ENCODE measurements at places on chromosomes 7 and 10.

- DNase-seq, result no peak
These were observed 107.2 kb downstream of the EPC1 start for GRCh38 chr10:32239769-32240168.

GRCh38 chr7:18693406-18693805 lies 197.9 kb downstream of the HDAC9 start:
- peak; percentile 44 for DNase-seq

DNA sequence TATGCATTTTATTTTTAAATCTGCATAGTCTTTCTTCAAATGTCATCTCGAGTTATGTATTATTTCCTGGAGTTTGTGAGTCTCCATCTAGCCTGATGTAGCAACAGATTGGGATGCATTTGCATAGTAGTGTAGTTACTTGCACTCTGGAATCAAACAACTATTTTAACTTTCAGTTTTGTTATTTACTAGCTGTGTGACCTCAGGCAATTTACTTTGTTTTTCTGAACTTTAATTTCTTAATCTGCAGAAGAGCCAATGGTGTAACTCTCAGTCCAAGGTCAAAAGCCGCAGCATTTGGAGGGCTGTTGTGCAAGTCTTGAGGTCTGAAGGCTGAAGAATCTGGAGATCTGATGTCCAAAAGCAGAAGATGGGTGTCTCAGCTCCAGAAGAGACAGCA lies 175.8 kb upstream of the SORCS1 start:
- no peak for DNase-seq

- DNase-seq, result no peak
These were observed 119.0 kb downstream of the FZD1 start for GRCh38 chr7:91383053-91383904.

- no peak for DNase-seq
These were observed 43.7 kb downstream of the KCNMA1 start for GRCh38 chr10:77593771-77594470.

DNA sequence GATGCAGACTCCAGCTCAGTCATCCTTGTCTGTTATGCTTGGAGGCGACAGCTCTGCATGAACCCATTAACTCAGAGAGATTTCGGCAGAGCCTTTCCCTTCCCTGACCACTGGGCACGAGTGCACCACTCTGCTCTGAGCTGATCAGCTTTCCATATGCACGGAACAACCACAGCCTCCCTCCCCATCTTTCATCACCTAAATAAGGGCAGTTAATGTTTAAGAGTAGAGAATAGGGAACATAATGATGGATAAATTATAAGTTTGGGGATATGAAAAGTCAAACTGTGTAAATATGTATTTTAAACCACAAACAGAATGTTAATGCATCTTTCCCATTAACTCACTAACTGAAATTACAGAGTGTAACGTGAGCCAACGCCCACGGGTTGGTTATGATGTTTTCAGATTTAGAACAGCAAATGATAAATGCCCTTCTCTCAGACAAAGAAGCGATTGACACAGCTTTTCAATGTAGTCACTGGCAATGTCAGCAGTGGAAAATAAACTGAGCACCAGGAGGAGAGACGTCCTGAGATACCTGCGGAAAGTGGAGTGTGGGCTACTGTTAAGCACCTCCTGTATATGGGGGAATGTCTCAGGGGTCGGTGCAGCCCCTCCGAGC lies 658.2 kb downstream of the LRMDA start:
- peak; percentile 57 for DNase-seq

DNA sequence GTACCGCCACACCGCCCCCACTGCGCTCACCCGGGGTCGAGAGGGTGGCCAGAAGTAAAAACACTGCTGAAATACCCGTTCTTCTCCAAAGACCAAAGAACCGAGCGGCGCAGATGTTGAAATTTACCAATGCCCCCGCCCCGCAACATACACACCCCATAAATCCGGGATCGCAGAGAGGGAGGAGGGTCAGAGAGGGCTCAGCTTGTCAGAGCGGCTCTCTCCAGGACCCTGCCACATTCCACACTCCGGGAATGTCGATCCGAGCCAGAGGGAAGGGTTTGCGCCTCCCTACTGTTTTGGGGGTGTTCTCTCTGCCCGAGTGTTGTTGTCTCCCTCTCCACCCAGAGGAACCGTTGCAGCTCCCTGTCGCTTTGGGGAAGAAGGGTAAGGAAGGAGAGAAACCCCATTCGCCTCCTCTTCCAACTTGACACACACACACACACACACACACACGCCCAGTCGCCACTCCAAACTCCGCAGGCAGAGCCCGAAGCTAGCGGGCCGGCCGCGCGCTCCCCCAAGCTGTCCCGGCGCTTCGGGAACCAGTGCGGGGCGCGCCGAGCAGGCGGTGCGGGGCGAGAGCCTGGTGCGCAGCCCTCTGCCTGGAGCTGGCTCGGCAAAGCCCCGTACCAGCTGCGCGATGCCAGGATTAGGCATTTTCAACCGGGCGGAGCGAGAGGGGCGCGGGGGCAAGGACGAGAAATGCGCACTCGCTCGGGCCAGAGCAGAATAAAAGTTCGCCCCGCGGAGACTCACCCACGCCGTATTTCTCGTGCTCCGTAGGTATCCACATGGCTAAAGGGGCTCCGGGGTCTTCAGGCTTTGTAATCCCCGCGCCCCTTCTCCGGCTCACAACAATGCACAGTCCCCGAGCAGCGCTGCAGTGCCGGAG lies 609 bp downstream of the DOCK4 start:
- DNase-seq, result peak; percentile 76

DNA sequence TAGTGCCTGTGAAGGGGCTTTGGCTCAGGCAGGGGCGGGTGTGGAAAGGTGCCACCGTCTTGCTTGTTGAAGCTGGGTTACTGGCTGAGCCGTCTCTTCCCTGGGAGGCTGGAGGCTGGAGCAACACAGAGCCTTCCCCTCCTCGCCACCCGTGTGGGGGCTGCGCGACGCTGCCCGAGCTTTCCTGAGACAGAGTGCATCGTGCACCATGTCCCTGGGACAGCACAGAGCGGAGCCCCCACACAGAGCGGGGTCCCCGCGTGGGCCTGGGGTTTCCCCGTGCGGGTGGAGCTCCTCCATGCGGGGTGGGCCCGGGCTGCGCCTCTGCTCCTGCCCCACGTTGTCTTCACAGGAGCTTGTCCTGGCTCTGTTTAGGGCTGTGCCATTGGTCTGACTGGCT lies 69.9 kb downstream of the INPP5A start:
- no peak for DNase-seq

- no peak for DNase-seq
These were observed 23.0 kb upstream of the TFAM start for GRCh38 chr10:58362027-58362789.

GRCh38 chr10:76811430-76811829 lies 826.2 kb downstream of the KCNMA1 start:
- no peak for DNase-seq

- no peak for DNase-seq
These were observed 2.0 kb upstream of the SFR1 start for GRCh38 chr10:104119996-104120395.

DNA sequence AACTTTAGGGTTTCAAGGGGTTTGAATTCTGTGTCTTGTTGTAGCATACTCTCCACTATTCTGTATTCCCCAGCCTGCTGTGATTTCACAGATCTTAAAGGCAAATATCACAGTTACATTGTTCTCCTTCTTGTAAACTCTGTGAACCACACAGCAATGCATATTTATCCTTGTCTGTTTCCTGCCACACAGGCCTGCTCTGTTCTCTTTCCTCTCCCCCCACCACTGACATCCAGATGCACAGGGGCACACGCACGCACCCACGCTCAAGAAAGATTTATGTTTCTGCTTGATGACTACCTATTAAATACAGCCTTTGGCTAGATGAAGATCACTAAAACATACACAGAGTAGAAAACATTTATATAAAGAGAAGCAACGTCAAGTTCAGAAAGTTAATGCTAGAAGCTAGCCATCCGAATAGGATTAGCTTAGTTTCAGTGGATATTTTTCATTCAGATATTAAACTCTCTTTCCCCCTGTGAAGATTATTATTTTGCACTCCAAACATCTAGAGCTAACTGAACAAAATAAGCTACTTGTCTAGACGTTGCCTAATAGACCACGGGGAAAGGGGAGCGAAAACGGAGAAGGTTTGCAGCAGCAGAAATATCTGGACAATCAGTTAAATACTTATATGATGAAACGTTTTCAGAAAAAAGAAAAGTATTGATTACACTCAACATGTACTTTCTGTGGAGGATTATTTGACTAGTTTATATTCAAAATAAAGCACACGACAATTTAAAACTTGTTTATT lies 193.1 kb upstream of the SEMA3C start:
- DNase-seq, result peak; percentile 24

DNA sequence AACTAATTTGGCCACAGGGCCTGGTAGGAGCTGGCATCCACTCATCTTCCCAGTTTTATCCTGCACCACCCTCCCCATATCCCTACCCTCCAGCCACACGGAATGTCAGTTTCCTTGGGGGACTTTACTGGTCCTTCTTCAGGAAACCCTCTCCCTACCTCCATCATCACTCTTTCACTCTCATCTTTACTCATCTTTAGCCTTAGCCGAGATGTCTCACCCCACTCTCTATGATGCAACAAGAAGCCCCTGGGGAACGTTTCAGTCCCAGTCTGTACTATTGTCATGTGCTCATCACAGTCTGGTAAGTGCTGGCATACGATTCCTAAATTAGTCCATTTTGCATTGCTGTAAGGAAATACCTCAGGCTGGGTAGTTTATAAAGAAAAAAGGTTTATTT lies 34.9 kb upstream of the TMEM248 start:
- DNase-seq, result no peak

DNA sequence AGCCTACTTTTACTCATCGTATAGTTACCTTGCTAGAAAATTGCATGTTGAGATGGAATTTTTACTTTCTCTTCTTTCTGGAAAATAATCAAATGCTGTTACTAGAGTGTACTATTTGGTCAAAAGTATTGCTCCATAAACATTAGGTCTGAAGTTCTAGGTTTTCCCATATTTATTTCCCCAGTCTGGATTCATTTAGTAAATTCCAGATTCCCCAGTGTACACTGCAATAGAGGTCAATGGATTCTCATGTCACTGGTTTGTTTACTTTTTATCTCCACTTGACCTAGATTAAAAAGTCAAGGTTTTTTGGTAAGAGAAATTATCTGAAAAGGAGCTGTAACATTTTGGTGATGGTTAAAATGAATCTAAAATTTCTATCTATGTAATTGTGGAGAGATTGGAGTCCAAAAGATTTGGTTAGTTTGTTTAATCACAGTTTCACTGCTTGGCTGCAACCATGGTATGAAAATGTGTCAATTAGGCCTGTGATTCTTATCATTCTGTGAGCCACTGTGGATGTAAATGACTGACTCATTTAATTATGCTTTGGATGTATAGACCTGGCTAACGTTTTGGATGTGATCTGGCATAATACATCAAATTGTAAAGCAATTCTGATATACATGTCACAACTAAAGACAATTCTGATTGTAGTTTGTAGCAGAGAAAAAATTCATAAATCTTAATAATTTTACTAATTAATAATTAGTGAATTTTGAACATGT lies 32.7 kb upstream of the STEAP4 start:
- DNase-seq, result no peak

GRCh38 chr7:36475381-36475780 lies 85.7 kb downstream of the ANLN start:
- no peak for DNase-seq

DNA sequence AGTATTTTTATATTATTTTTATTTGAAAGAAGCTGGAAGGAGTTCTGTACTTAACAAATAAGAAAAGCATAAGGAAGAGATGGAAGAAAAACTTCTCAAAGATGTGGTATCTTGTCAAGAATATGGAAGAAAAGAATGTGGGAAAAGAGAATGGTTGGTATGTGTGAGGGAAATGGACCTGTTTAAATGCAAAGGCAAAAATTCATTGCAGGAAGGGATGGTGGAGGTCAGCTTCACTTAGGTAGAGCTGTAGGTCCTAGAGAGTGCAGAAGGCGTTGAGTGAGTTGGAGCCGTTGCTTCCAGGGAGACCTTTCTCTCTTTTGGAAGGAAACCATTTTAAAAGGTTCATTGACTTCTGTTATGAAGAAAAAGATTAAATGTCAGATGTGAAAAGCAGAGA lies 107.3 kb downstream of the EXOC4 start:
- DNase-seq, result no peak

DNA sequence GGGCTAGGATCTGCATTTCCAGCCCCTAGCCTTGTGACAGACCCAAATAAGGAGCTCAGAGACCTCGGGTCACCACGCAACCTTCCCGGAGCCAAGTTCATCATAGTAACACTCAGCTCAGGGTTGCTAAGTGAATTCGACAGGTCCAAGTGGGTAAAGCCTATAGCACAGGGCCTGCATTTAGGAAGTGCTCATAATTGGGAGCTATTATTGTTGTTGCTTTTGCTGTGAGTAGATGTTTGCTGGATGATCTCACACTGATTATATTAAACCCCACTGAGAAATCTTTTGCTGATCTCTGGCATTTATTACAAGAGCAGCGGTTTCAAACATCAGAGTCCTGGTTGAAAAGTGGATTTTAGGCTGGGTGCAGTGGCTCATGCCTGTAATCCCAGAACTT lies 20.3 kb upstream of the SAR1A start:
- no peak for DNase-seq

DNA sequence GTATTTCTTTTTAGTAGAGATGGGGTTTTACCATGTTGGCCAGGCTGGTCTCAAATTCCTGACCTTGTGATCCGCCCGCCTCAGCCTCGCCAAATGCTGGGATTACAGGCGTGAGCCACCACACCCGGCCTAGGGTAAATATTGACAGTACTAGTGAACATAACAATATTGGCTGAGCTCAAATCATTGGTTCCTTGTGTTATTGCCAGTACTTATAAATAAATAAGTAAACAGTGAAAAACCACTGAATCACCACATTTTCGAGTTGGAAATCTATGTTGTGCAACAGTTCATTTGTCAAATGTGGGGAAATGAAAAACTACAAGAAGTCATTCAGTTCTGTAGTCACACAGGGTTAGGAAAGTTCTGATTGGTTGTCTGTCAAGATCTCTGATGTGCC lies 15.8 kb downstream of the RPP30 start:
- DNase-seq, result no peak

- DNase-seq, result no peak
These were observed 194.2 kb upstream of the NPSR1 start for GRCh38 chr7:34463830-34464229.

- no peak for DNase-seq
These were observed 61.0 kb upstream of the MKRN1 start for GRCh38 chr7:140540136-140540777.

DNA sequence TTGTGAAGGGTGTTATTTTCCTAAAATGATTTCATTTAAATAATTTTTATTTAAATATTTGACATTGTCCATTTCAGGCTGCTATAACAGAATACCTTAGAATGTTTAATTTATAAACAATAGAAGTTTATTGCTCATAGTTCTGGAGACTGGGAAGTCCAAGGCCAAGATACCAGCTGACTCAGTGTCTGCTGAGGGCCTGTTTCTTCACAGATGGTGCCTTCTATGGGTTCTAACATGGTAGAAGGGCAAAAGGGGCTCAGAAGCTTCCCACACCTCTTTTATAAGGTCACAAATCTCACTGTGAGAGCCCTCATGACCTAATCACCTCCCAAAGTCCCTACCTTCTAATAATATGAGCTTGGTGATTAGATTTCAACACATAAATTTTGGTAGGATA lies 50.7 kb downstream of the MTURN start:
- no peak for DNase-seq

DNA sequence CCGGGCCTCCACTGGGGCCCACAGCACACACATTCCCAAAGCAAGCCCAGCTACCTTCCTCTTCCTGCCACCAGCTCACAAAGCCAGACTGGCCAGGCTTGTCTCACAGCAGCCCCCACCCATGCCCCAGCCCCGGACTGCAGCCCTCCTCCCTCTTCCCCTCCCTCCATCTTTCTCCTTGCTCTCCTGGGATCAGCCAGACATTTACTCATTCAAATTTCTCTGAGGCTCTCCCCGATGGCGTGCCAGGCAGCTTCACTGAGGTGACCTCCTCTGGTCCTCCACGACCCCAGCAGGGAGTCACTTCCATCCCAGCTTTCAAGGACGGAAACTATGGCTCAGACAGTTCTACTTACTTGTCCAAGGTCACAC lies 187.5 kb downstream of the GRID1 start:
- no peak for DNase-seq

Data from femur (tissue), 1 donor.